Endothelial cell of umbilical vein (primary cell): ENCODE measurements at places on chromosomes 3 and 15.

DNA sequence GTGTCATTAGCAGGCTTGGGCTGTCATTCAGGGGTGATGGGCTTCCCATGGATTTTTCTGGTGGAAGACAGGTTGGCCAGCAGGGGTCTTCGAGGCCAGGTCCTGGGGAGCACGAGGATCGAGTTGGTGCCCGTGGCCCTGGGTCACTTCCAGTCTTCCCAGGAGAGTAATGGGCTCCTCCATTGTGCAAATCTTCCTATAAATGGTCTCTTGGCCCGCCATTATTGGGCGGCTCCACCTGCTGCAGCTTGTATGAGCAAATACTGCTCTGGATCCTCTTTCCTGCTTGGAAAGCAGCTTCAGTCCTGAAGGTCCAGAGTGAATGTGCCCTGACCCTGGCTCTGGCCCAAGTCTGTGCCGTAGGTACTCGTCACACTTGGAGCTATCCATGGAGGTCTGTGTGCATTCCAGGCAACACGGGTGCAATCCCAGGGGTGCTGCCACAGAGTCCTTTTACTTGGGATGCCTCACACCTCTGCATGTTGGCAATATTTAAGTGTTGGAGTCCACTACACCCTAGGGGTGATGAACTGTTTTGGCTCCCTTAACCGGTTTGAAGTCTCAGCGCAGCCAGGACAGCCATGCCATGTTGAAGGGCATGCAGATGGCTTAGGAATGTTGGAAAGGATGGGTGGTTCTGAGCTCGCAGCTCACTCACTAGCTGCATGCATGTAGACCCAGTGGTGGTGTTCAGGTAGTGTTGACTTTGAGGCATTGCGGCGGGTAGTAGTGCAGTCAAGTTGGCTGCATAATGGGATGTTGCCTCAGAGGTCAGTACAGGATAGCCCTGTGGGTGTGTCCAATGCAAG, 97.6 kb downstream of the SNRPN start:
- DNase-seq = no peak

DNA sequence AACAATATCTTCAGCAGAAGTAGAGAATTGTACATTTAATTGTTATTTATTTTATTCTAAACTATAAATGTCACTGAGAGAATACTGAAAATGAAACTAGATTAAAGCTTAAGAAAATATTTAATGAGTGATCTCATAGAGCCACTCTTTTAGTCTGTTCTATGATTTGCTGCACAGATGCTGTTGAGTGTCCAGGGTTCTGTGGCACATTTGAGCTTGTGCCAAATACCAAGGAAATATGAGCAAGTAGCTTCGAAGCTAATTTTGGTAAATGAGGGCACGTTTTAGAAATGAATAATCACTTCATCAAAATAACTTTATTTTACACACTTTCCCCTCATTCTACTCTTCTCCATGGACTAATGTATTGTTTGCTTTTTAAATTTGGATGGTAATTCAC, 53.6 kb upstream of the THRB start:
- no peak for DNase-seq

GRCh38 chr3:126472277-126473006, 3.2 kb downstream of the ZXDC start:
- peak; percentile 88 for DNase-seq

DNA sequence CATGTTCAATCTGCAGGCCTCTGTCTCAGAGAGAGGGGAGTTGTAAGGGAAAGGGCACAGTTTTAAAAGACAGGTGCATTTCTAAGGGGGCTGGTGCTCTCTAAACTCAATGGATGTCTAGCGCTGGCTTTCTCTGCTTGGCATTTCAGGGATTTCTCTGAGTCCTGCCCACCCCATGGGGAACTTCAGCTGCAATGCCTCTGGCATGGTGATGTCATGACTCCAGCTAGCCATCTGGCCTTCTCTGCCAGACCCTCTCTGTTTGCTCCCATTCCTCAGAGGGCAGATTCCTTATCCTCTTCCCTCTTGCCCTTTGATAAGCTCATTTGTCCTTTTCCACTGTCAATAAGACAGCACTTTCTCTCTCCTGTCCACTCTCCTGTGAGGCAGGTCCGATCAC, 40.8 kb downstream of the RPLP1 start:
- DNase-seq = no peak

DNA sequence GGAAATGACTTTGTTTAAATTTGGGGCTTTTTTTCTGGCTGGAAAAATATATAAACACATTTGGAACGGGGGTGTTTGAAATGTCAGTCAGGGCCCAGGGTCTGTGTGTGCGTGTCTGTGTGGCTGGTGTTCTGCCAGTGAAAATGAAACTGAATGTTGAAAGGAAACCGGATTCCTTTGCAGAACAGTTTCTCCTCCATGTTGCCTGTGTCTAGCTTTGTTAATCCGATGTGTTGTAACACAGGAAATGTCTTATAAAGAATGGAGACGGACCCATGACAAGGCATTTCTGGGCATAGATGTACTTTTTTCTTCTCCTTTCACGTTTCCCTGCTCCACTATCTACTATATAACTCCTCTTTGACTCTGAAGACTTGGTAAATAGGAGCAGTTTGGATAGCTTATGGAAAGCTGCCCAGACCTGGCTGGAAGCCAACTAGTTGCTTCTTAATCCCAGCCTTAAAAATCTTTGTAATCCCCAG, 2.8 kb downstream of the SQOR start:
- DNase-seq = peak; percentile 91
